HTR-8/SVneo (cell line): ENCODE measurements at places on chromosomes 3 and 15.
A peak's percentile ranks its signal among the peaks of the same experiment; 100 is the strongest.

GRCh38 chr3:52055537-52056351 is 627 bp downstream of the DUSP7 start:
- DNase-seq = no peak

- DNase-seq = no peak
Observed at GRCh38 chr15:33794453-33794852, 173.8 kb upstream of the CHRM5 start.

GRCh38 chr15:99906793-99907192 is 173.6 kb upstream of the LYSMD4 start:
- DNase-seq = no peak

- no peak for DNase-seq
Observed at GRCh38 chr3:179927191-179927590, 109.5 kb downstream of the PEX5L start.

DNA sequence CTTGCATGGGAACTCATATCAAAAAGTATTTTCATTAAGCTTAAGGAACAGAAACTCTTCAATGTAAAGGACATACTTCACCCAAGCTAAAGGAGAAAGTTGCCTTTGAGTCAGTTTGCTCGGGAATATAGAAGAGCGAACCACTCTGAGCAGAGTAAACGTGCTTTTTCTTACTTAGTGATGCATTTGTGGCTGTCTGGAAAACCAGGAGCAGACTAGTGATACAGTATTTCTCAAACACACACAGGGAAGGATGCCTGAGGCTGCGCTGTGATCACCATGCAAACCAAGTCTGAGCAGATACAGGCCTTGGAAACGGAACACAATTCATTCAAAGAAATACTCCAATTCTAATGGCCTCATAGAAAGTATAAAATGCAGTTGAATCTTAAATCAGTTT is 121.0 kb upstream of the CDIN1 start:
- no peak for DNase-seq

- peak; percentile 60 for DNase-seq
Observed at GRCh38 chr3:52532517-52532837, 1.2 kb downstream of the NT5DC2 start.
